ENCODE measurements at places on chromosomes 1 and 21. TPM values are rescaled to one million over a fixed set of nuclear protein-coding genes. Genes with fewer than 3 reads are reported as not detected.

ANKRD45 gene
- not detected for total RNA-seq

MARCKSL1 gene
- total RNA-seq: 26.1 TPM

TMEM125 gene
- not detected for total RNA-seq

HEYL gene
- not detected for total RNA-seq

TCP10L gene
- 0.68 TPM for total RNA-seq

AZIN2 gene
- 11.0 TPM for total RNA-seq

IFI6 gene
- 271 TPM for total RNA-seq

SLFNL1 gene
- 0.29 TPM for total RNA-seq

C8B gene
- not detected for total RNA-seq

NBPF6 gene
- not detected for total RNA-seq

LIX1L gene
- 48.4 TPM for total RNA-seq

SLC9C2 gene
- not detected for total RNA-seq

KCNH1 gene
- not detected for total RNA-seq

SYT11 gene
- 12.2 TPM for total RNA-seq

ST6GALNAC3 gene
- 0.50 TPM for total RNA-seq

SEC22B gene
- 22.4 TPM for total RNA-seq

HES2 gene
- total RNA-seq: 0.45 TPM

F5 gene
- 1.4 TPM for total RNA-seq

PPM1J gene
- not detected for total RNA-seq

CR1L gene
- not detected for total RNA-seq

CITED4 gene
- 9.1 TPM for total RNA-seq

GBP6 gene
- 0.10 TPM for total RNA-seq

MAP3K21 gene
- total RNA-seq: 0.44 TPM

Measured in activated CD8-positive, alpha-beta T cell treated with anti-CD3 and anti-CD28 coated beads, Interleukin-2, amount 10 ng/mL, durations not matched to agents 7 days and 5 days (primary cell).